Spleen (tissue), 13 donors: ENCODE measurements at places on chromosomes 11 and 22.
A peak's percentile ranks its signal among the peaks of the same experiment; 100 is the strongest.

DNA sequence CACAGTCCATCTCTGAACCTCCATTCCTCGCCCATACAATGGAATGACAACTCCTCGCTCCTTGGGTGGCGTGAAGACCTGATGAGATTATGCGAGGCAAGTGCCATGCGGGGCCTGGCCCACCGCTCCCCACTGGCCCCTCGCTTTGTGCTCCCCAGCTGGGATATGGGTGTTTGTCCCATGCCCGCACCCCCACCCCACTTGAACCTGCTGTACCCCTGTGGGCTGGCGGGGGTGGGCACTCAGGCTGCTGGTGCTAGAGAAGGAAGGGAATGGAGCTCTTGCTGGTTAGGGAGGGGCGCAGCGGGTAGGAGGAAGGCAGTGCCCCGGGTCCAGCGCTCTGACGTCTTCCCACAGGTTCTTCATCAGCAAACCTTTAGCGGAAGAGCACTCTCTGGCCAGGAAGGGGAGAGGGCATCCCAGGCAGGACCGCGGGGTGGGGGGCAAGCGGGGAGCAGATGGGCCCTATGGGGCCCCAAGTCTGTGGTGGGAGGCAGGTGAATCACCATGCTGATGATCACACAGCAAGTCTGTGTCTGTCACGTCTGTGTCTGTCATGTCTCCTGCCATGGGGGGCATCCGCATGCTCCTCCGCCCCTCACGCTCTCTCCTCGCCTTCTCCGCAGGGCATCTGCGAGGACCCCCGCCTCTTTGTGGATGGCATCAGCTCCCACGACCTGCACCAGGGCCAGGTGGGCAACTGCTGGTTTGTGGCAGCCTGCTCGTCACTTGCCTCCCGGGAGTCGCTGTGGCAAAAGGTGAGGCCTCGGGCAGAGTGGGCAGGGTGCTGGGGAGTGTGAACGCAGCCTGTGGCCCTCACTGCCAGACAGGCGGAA lies 9.4 kb upstream of the OMP start:
- peak; percentile 73 for DNase-seq

- no peak for DNase-seq
These were observed 87.6 kb upstream of the FSHB start for GRCh38 chr11:30143098-30143705.

DNA sequence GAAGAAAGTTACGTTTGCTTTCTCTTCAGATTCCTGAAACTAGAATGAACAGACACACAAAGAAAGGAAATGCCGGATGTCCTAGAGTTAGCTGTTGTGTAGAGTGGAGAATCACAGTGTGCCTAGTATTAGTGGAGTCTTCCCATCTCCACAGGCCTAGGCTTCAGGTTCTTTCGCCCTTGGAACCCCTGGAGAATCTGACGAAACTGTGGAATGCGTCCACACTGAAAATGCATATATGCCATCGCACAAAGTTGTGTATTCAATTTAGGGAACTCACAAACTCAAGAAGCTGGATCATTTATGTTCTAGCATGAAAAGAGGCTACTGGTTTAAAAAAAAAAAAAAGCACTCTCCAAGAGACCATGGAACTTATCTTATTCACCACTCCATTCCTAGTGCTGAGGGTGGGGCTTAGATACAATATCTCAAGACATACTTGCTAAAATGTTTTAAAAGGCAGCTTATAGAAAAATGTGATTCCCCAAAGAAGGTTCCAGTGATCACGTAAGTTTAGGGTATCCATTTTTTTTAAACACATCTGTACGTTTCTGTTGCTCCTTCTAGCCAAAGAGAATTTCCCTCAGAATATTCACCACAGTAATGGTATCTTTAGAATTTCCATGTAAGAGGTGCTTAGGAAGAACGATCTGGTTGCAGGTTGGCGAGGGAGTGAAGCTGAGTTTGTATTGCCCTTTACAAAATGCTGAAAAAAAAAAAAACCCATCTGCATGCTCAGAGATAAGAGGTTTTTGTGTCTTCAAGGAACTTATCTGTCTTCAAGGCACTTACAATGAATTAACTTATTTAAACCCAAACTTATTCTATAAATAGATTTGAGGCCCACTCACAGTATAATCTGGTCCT lies 20.0 kb downstream of the MAML2 start:
- no peak for DNase-seq

GRCh38 chr11:536841-537621 lies at the start of gene LRRC56:
Gene LRRC56, plus strand, starts transcription at chr11:537527. Its CDS starts 3,158 bp downstream, at chr11:540685.
- DNase-seq = peak; percentile 98

- DNase-seq = peak; percentile 14
These were observed 10.0 kb downstream of the TAB1 start for GRCh38 chr22:39409516-39410029.

DNA sequence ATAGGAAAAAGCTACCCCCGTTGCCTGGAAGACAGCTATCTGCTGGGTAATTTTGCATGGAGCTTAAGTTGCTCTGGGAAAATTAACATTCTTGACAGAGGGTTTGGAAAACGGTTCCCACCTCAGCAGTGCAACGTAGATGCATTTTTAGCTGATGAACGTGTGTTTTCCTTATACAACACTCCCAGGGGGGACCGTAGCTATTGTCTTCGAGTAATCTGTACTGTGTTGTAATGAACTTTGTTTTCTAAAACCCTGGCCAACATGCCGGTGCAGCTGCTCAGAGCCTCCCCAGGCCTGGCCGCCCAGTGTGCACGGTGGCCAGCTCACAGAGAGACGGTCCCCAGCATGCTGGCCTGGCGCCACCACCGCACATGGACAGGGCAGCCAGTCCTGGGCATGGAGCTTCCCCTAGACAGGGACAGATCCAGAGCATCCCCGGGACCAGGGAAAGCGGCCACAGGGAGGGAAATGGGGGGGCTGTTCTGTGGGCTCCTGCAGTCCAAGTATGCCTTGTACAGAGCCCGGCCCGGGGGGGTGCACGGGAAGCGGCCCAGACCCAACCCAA lies 2.2 kb downstream of the TNNT3 start:
- peak; percentile 72 for DNase-seq

DNA sequence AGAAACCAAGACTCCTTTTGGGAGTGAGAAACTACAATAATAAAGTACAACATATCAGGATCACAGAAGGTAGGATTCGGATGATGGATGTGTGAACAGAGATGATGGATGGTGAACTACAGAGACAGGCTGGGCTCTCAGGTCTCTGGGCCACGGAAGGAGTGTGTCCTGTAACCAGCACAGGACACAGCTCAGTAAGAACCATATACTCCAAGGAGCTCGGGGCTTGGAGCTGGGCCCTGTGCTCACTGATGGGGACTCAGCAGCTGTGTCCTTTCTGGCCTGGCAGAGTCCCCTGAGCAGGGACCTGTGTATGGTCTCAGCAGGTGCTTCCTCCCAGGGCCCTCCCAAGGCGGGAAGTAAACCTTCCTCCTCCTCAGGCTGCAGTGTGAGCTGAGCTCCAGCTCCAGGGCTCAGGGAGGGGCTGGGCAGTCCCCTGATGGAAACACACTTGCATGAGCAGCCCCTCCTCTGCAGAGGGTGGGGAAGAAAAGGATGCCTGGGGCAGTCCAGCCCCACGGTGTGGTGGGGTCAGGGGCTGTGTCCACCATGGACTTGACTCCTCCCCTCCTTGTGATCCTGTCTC lies 39.8 kb upstream of the TOP3B start:
- no peak for DNase-seq

GRCh38 chr11:113806406-113806805 lies 26.8 kb downstream of the CLDN25 start:
- DNase-seq = no peak

DNA sequence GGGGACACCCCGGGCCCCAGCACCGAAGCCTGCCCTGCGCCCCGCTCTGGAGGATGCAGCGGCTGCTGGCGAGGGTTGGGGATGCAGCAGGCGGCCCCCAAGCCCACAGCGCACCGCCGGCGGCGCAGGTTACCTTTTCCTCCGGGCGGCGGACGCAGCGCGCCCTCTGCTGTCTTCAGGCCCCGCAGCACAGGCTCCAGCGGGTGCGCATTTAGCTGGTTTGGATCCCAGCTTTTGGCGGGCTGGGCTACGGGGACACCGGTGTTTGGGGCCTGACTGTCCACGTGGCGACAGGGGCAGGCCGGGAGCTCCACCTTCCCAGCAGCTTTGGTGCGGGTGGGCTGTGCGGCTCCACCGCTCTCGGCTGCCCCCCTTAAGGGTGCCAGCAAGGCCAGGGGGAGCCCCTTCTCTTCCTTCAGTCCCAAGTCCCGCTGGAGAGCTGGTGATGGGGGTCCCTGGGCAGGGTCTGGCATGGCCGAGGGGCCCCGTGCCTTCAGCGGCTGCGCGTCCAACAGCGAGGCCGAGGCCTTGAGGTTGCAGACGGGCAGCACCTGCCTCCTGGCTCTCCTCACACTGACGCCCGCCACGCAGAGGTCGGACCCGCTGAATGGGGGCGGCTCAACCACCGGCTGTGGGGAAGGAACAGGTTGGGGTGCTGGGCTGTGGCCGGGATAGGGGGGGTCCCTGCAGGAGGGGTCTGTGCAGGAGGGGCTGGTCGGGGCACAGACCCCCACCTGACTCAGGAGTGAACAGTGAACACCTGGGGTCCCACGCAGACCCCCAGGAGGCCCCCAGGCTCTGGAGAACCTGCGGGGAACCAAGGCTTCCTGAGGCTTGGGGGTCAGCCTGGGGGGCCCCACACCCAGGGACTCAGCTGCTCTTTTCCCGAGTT lies 18.0 kb upstream of the IL17REL start:
- peak; percentile 95 for DNase-seq

- no peak for DNase-seq
These were observed 70.4 kb downstream of the GLYATL1 start for GRCh38 chr11:59009661-59010060.

- no peak for DNase-seq
These were observed 227.6 kb downstream of the MN1 start for GRCh38 chr22:27574002-27574366.

- no peak for DNase-seq
These were observed 59.2 kb upstream of the CRTAM start for GRCh38 chr11:122779047-122779629.

DNA sequence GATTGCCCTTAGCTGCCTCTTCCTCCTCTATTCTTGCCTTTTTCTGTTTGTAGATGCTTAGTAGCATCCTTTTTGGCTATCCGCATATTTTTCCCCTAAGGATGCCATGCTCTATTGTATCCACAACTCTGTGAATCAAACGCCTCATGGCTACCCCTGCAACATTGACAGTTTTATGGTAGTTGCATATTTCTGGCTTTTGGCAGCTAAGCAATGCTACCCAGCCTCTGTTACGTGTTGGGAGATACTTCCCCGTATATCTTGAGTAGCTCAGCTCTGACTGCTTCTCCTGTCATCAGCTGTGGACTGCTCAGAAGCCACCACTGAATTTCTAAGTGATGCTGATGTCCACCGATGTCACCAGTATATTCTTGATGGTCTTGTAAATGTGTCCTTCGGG lies 15.1 kb upstream of the SLC3A2 start:
- DNase-seq = no peak
